ENCODE measurements at places on chromosomes 11 and 22. TPM values are rescaled to one million over a fixed set of nuclear protein-coding genes. Genes with fewer than 3 reads are reported as not detected.

GRCh38 chr11:114135737-114136151 is 76.2 kb downstream of the ZBTB16 start:
- ATAC-seq, result no peak

Gene C11orf21
- total RNA-seq, result 0.67 TPM

GRCh38 chr11:119808407-119809185 is 79.6 kb upstream of the NECTIN1 start:
- ATAC-seq, result no peak

- ATAC-seq, result no peak
Observed at GRCh38 chr22:48044487-48045060, 1282.1 kb downstream of the TBC1D22A start.

DNA sequence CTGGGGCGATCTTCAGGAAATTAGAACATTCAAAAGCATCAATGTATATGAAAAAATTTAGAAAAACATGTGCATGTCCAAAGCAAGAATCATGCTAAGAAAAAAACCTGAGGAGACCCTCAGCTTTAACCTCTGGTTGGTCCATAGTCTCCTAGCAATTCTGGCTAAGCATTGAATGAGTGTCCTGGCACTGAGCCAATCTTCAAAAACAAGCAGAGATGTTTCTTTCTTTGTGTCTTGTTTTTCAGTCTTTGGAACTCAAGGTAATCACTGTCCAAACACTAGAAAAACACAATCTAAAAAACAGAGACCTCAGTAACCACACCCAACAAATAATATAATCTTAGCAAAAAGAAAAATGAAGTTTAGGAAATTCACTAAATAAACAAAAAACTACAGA is 205.4 kb upstream of the CARD18 start:
- no peak for ATAC-seq

- ATAC-seq, result peak; percentile 82
Observed at GRCh38 chr11:130448416-130449309, at the start of gene ADAMTS15. Gene ADAMTS15 (plus strand): TSS chr11:130448645. CDS start chr11:130448974, 329 bp downstream.

Gene TENM4
- total RNA-seq, result 11.7 TPM

DNA sequence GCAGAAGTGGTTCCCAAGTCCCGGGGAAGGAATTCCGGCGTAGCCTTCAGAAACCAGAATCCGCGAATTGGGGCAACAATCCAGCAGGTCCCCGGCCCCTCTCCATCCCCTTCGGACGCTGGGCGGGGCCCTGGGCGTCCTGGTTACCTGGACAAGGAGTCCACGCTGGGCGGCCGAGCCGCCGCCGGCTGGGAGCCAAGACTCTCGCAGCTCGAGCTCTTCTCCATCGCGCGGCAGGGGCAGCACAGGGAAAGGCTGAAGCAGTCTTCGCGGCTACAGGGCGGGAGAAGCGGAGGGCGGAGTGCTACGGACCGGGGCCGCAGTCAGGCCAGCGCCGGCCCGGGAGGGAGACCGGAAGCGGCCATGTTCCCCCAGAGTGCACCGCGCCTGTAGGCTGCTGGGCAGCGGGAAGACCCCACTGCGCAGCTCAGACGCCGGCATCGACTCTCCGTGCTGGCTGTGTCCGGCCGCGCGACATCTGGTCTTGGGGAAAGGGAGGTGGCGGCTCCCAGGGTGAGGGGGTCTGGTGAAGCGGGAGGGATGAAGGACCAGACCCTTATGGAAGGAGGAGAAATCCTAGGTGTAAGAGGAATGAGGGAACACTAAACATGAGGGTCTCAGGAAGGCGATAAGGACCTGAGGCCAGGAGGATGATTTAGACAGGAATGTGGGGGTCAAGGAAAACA is at the start of gene MTMR2:
MTMR2 (minus strand) TSS at position 380 of the 686 bp plus-strand sequence; CDS start at position 227, 153 bp downstream.
- ATAC-seq, result peak; percentile 96

DNA sequence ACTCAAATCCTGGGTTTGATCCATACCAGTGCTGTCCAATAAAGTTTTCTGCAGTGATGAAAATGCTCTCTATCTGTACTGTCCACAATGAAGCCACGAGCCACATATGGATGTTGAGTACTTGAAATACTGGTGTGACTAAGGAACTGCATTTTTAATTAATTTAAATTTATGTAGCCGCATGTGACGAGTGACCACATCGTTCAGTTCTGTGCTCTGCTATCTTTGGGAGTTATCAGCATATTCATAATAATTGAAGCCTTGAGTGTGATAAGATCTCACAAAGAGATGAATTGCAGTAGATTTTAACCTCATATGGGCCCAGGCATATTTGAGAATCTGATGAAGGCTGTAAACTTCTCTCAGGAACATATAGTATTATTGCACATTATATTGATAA is 40.8 kb downstream of the GRAMD1B start:
- no peak for ATAC-seq

Gene OR56A1
- total RNA-seq, result not detected

Gene CNTN5
- total RNA-seq, result not detected

DNA sequence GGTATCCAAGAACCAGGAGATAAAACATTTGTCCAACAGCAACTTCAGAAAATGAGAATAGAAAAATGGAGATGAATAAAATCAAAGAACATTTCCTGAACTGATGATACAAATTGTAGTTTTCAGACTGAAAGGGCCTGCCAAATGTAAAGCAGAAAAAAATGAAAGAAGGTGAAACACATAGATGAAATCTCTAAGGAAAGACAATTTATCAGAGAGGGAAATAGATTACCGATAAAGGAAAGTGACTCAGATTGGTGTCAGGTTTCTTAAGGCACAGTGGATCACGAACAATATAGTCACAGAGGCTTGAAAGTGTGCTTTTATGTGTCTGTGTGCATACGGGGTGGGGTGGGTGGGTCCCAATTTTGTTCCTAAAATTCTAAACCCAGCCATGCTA is 4.1 kb upstream of the STT3A start:
- no peak for ATAC-seq

- ATAC-seq, result peak; percentile 90
Observed at GRCh38 chr11:120168960-120169681, 31.2 kb upstream of the TRIM29 start.

Gene WNT11
- 3.3 TPM for total RNA-seq

- ATAC-seq, result no peak
Observed at GRCh38 chr22:43228330-43228729, 41.4 kb upstream of the TTLL12 start.

- peak; percentile 97 for ATAC-seq
Observed at GRCh38 chr11:14422052-14422813, 63.2 kb upstream of the RRAS2 start.

DNA sequence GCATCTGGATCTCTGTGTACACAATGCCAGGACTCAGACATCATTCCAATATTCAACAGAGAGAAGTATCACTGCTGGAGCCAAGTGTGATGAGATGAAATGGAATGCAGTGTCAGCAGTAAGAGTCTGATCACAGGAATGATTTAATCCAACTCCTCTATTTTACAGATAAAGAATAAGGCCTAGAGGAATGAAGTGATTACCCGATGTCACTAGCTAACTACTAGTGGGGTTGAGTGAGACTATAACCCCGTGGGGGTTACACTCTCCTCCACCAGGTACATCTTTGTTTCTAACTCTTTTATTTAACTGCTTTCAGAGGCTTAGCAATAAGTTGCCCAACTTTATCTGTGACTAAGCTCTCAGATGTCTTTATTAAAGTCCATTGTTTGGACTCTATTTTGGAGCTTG is 94.2 kb upstream of the FAT3 start:
- ATAC-seq, result peak; percentile 47

DNA sequence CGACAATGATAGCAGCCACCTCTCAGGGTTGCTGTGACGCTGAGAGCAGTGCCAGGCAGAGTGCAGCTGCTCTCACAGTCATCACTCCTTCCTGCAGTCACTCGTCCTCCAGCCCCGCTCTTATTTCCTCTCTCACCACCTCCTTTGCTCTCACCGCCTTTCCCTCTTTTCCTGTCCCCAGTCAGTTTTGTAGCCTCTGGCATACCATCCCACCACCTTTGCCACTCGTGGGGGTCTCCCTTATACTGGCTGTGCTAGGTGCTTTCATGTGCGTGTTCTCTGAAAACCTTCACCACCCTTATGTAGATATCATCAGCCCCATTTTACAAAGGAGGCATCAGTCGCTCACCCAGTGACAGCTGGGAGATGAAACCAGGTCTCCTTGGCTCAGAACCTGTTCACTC is 19.3 kb upstream of the ST3GAL4 start:
- no peak for ATAC-seq

GRCh38 chr22:38777087-38777671 is 16.8 kb downstream of the DNAL4 start:
- no peak for ATAC-seq

DNA sequence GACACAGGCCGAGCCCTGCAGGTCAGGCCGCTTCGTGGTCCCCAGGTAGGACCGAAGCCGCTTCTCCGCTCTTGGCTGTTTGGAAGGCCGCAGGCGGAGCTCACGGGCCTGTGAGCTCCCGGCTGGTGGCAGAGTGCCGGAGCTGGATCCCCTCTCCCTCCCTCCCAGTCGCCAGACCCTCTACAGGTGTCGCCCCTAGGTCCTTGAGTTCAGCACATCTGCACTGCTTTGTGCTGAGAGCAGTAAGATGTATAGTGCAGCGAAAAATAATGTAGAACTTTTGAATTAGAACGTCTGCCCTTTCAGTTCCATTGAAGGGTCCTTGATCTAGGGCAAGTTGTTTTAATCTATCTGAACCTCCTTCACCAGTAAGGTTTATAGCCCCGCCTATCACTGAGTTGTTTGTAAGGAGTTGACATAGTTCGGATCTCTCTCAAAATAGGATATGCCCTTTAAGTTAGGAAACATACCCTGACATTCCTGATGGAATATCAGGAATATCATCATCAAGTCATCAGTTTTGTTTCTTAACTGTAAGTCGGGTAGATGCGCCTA is 419 bp downstream of the ANKRD49 start:
- ATAC-seq, result peak; percentile 71

Gene NNMT
- total RNA-seq, result 409 TPM

Gene CCND1
- 24.1 TPM for total RNA-seq

Gene EXPH5
- total RNA-seq, result 4.8 TPM

GRCh38 chr11:92269021-92269420 is 44.4 kb downstream of the FAT3 start:
- no peak for ATAC-seq

DNA sequence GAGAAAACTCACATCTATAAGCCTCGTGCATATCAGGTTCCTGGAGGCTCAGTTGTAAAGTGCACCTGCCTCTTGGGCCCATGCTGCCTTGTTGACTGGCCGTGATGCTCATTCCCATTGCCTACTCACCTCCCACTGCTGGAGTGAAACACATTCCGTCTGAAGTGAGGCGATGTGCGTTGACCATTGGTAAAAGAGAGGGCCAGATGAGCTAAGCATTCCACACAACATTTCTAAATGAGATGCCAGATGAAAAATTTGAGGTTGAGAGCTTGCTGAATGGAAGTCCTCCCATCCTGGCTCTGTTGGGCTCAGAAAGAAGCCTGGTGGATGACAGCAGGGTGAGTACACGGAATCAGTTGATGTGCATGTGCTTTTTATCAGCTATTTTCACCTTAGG is 8.6 kb upstream of the ADAMTS15 start:
- ATAC-seq, result no peak

DNA sequence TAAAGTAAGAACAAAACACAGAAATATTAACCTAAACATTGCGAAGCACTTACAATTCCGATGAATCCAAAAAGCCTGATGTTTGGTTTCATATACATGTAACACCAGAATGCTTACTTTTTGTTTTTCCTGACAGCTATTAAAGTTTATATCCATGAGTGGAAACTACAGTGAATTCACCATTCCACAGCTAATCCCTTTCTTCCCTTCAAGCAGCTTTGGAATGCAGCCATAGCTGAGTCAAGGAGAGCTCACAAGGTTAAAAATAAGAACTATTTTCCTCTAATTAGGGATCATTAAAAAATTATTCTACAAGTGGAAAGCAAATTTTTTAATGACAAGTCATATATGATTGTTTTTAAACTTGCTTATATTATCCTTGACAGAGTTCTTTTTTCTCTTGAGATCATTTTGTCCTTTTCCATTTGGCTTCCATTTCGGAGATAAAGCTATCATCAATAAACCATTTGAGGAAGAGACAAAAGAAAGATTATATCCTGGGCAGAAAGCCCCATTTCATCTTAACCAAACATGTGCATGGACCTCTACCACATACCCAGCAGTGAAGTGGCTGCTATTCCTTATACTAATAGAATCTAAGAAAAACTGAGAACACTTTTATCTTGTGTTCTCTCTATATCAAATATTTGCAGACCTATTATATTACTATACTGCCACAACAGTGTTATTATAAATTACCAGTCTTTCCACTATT is 19.7 kb upstream of the FIBIN start:
- no peak for ATAC-seq

Gene SFI1
- 17.2 TPM for total RNA-seq

- ATAC-seq, result peak; percentile 82
Observed at GRCh38 chr11:12552692-12553091, 121.5 kb upstream of the TEAD1 start.

Gene TBX1
- total RNA-seq, result 2.7 TPM

- no peak for ATAC-seq
Observed at GRCh38 chr22:38867471-38868285, 4.3 kb downstream of the CBX6 start.

Gene OR10A2
- not detected for total RNA-seq
